ENCODE measurements at places on chromosomes 7 and 10.

DNA sequence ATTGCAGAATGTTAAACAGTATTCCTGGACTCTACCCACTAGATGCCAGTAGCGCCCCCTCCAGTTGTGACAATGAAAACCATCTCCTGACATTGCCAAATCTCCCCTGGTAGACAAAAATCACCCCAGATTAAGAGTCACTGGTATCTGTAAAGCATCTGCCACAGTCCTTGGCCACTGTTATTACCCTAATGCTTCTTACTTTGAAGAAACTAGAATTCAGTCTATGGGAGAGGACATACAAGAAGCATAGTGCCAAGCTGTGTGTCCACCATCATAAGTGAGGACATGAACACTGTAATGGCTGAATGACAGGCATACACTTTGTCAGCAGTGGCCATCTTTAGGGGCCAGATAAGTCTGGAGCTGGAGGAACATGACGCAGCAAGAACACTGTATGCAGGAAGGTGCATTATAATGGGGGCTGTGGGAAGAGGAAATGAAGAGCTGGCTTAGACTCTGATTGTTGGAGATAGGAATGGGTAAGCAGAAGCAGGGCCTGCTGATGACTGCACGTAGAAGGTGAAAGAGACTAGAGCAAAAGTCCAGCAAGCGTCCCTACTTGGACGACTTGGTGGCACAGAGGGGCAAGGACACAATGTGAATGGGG, 32.5 kb downstream of the CBX3 start:
- DNase-seq: no peak

- DNase-seq: no peak
These were observed 149.8 kb downstream of the KLF6 start for GRCh38 chr10:3635211-3635671.

GRCh38 chr7:111528331-111528730, 34.0 kb downstream of the IMMP2L start:
- DNase-seq: no peak

- no peak for DNase-seq
These were observed 242.2 kb downstream of the RAB11FIP2 start for GRCh38 chr10:117804470-117805011.

GRCh38 chr7:70775570-70776156, 356.3 kb upstream of the GALNT17 start:
- DNase-seq: peak; percentile 37

GRCh38 chr7:123398921-123399320, 135.5 kb downstream of the IQUB start:
- no peak for DNase-seq

GRCh38 chr7:105985229-105985628, 22.2 kb downstream of the CDHR3 start:
- no peak for DNase-seq

- DNase-seq: no peak
These were observed 172.0 kb upstream of the GRB10 start for GRCh38 chr7:50954716-50955115.

DNA sequence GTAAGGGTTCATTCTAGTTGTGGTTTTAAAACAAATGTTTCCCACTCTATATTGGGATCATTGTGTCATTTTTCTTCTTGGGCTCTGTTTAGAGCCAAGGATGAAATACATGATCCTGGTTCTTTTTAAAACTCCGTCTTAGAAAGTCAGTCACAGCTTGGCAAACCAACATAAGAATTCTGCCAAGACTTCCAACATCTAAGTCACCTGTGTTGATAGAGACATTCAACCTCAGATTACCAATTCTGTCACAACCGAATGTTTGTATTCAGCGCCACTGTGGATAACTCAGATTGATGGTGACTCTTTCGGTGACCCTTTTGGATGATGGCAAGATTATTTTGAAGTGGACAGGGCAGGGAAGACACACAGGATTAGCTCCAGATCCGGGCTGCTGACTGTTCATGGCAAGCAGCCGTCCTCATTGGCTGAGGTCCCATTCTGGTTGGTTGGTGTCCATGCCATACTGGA, 255.4 kb downstream of the ARHGAP21 start:
- DNase-seq: peak; percentile 10

DNA sequence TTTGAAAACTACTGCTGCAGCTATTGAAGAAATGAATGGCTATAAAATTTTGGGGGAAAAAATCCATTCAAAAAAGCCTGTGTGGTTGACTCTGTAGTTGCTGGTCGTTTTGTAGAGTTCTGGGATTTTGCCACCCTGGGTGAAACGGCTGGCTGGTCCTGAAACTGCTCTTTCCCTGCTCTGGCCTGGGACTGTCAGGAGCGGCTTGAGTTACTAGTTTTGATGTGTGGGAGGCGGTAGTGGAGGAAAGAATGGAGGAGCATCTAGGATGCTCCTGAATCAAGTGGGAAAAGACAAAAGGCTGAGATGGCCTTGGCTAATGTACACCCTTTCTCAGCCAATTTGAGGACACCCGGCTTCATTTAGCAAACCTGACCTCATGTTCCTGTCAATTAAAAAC, 72.5 kb downstream of the ZNF365 start:
- no peak for DNase-seq

DNA sequence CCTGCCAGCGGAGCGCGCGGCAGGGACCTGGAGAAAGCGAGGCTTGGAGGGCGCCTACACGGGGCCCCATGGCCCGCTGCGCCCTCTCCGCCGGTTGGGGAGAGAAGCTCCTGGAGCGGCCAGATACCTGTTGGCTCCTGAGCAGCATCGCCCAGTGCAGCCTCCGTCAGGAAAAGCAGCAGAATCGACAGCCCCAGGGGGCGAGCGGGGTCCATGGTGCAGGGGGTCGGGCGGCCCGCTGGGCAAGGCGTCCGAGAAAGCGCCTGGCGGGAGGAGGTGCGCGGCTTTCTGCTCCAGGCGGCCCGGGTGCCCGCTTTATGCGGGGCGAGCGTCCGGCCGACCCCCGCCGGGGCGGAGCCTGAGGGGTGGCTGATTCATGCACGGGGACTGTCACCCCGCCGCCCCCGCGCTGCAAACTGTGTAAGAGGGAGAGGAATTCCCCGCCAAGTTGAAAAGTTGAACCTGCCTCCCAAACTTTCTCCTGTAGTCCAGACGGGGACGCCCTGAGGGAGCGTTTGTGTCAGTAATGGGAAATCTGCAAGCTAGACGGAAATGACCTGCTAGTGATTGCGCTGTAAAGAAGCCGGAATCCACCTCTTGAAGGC, at the start of gene TFPI2:
TFPI2 (minus strand) TSS at position 290 of the 605 bp plus-strand sequence; CDS start at position 215, 75 bp downstream.
- peak; percentile 52 for DNase-seq

DNA sequence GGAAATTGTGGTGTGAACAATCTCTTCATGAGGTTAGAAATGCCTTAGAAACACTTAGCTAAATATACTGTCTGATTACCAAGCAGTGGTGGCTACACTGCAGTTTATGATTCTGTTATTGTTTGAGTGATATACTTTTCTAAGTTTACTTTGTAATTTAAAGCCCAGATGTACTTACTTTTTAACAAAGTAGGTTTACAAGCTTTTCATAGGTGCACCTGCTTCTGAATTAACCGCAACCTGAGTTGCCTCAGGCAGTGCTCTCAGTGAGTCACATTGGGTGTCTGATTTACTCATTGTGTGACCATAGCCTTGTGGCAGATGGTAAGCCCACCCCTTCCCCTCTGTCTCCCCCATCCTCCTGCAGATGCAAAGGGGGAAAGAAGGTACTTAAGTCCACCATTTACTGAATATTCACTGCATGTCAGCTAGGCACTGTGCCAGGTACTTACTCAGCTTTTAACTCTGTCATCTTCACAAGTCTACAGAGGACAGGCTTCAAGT, 9.0 kb downstream of the MTURN start:
- DNase-seq: no peak

- no peak for DNase-seq
These were observed 116.3 kb downstream of the PAXIP1 start for GRCh38 chr7:154886591-154886990.

DNA sequence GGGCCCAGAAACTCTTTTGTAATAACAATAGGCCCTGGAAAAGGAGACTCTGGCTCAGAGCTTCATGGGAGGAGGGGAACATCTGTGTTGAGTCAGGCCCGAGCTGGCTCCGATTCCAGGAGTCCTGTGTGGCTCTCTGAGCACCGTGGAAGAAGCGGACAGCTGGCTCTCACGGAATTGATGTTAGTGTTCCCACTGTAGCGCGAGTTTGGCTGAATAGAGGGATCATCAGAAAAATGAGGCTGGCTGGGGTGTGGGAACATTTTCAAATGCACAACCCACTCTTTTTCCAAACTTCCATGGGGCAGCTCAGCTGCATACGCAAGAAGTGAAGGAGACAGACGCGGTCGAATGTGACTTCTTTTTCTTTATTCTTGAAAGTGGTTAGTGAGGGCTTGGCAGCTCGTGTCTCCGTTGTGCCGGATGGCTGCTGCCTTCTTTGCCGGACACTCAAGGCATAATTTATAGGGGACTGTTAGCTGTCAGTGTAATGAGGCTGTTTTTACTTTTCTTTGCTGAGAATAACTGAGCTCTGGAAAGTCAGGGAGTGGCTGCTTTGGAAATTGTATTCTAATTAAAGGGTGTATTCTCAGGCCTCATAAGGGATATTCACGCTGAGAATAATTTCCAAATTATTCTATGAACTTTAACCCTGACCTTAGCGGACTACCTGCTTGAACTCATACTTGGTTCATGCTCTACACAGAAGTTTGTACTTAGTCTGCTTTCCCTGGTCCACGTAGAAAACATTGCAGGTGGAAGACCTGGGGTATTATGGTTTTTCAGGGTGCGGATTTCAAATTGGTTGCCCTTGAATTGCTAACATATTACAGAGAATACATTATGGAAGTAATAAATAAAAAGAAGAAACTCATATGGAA, 23.1 kb downstream of the MDFIC start:
- DNase-seq: no peak

- no peak for DNase-seq
These were observed 32.7 kb upstream of the ZNF438 start for GRCh38 chr10:31064348-31064747.

GRCh38 chr7:50564640-50565558, at the start of gene DDC:
DDC (minus strand) TSS chr7:50565405; CDS start chr7:50544085, 21,320 bp downstream.
- DNase-seq: no peak

DNA sequence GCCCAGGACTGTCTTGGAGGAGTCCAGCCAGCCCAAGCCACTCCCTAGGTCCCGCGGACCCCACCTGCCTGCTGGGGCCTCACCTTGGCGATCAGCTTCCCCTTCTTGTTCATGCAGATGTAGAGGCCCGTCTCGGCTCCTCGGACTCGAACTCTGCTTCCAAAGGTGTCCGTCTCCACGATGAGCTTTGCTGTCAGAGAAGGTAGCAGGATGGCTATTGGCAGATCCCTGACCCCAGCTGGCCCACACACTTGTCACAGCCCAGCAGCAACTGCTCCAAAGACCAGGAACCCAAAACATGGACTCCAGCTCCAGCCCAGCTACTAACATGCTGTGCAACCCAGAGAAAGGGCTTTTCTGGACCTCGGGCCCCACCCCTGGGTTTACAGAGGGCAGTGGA, 4.5 kb downstream of the FGF8 start:
- no peak for DNase-seq
